ENCODE measurements at places on chromosomes 6 and 20.
A peak's percentile ranks its signal among the peaks of the same experiment; 100 is the strongest.

DNA sequence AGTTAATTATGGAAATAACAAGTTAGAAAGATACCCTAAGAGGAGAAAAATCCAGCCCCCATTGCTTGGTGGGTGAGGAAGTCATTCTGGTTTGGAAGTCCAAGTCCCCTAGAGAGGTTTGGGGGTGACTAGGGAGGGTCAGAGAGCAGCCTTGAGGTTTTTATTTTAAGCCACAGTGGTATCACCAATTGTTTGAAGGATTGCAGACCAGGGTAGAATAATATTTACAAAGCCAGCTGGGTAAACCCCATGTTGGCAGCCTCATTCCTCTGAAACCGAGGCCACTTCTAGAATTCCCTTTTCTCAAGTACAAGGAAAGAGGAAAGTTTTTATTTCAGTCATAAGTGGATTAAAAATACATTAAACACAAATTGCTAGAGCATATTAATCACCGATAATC, 99.7 kb downstream of the TMEM170B start:
- no peak for DNase-seq

DNA sequence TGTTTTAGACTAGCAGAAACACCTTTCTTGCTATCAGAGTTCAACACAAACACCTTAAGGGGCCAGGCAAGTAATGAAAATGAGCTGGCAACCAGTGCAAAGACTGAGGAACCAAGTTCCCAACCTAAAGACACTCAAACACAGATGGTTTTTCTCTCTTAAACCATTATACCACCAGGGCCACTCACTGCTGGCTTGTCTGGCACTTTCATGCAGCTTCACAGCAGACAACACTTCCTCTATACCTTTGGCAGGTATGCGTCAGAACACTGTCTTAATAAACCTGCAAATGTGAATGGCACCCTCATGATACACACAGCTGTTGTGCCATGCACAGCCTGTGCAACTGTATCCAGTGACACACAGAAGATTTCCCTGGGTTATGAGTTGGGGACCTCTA, 41.6 kb downstream of the NFATC2 start:
- DNase-seq: no peak

DNA sequence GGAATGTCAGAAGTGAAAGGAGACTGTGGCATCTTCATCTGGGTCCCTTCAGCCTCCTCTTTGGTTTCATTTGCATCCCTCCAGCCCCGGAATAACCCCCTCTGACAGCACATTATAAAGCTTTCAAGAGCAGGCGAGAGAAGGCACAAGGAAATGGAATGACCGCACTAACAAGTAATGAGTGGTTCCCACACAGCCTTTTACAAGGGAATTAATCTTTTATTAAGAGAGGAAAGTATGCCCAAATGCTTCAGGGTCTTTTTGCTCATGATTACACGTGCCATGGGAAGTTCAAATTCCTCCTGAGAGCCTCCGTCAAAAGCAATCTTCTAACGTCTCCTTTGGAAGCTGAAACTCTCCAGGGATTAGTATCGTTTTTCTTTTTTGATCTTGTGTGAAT, 347.0 kb downstream of the BTBD3 start:
- DNase-seq: no peak

DNA sequence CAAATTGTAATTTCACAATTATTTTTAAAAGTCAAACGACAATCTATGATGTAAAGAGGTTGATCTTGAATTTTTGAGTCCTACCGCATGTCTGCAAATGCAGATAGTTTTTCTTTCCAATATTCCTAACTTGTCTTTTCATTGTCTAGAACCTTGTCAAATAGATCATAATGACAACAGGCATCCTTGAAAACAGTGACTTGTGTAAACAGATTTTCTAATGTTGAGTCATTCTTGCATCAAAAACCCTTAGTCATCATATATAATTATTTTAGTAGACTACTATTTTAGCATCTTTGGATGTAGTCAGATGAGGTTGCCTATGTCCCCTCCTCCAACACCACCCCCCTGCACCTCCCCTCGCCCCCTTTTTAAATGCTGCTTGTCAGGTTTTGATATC, 43.8 kb downstream of the BMP6 start:
- DNase-seq: no peak

DNA sequence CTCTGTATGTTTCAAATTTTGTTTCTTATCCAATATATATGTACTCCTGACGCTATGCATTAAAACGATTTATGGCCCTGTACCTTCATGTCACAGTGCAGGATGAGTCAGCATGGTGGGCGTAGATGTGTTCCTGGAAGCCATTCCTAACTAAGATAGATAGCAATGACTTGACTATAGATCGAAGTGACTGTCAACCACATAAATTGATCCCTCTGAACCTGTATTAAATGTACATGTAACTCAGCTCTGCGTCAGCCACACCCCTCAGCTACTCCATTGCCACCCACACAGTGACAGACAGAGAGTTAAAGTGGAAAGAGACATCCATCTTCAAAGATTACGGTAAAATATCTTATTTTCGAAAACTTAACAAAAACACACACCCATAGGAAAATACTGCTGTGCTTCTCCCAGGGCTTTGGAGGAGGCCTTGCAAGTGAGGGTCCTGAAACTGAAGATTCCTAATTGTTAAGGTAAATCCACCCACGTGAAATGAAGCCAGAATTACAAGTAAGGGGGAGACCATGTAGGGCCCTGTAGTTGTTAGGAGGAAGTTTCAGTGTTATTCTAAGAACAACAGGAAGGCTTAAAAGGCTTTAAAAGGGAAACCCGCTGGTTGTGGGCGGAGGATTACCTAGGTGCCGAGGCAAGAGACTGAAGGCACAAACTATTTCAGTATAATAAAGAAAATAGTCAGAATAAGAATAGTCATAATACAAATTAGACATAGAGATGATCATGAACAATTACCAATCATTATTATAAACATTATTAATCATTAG, 10.3 kb upstream of the RAD21L1 start:
- no peak for DNase-seq

- DNase-seq: peak; percentile 40
Measured at GRCh38 chr20:50478162-50478990, 31.8 kb upstream of the PTPN1 start.

DNA sequence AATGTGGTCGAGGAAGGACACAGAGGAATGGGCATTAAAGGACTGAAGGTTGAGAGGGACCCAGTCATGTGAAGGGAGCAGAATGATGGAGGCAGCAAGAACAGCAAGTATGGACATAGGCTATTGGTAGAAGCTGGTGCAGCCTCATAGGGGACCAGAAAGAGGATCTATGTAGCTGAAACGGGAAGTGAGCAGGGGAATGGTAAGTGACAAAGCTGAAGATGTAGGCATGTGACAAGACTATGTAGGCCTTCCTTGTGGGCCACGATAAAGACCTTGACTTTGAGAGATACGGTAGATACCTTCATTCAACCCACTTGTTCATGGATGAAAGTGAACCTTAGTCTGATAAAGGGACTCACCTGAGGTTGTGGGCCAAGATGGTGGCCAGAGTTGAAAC, 3.5 kb downstream of the CTNNBL1 start:
- DNase-seq: no peak

DNA sequence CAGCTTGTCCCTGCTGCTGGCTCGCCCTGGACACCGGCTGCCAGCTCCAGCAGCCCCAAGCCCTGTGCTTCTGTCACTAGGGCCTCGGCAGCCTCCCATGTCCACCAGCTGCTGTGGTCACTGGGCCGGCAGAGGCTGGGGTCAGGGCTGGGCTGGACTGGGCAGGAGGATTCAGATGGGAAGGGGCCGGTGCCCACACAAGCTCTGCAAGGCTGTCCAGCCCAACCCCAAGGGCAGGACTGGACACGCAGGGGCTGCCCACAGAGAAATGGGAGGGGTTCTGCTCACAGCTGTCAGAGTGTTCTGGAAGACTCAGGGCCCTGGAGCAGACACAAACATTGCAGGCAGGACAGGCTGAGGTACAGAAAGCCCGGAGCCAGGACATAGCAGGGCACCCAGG, 65.6 kb downstream of the ADNP start:
- DNase-seq: no peak

- DNase-seq: no peak
Measured at GRCh38 chr6:5326022-5326641, 64.8 kb downstream of the FARS2 start.

DNA sequence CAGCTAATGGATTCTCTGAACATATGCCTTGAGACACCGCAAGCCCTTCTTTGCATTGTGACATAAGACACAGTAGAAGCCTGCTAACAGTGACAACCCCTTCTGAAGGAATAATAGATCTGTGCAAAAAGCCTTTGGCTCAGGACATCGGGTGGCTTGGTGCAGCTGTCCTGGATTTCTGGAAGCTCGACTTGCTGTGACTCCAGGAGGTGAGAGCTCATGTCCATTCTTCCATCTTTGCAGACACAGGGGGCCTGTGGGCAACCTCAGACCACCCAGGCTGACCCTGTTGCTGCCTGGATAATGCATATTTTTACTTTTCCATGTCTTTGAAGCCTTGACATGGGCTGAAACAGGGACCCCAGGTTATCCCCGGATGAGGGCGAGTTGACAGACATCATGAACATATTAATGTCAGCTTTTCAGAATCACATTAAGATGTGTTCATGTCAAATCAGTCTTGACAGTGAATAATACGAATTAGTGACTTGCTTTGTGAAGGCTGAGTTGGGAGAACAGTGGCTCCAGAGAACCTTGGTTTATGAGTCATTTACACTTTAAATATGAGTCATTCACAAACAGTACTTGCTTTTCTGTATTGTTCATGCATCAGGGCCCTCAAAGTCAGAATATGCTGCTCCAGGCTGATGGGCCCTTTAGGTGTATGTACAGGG, 66.8 kb upstream of the IYD start:
- DNase-seq: peak; percentile 67

- no peak for DNase-seq
Measured at GRCh38 chr6:23499549-23499948, 626.5 kb upstream of the NRSN1 start.

DNA sequence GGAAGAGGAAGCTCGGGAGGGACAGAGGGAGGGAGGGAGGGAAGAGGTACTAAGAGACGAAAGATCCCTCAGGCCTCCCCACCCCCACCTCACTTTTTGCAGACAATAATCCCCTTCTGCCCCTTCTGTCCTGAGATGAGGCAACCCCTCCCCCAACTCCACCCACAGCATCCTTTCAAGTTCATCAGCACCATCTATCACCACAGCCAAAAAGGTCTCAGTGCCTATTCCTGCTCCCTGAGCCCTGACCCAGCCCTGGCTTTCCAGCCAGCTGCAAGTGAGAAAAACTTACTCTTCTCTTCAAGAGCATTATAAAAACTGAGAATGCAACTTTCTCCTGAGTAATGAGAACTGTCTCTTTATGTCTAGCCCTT, 133.2 kb upstream of the LRFN2 start:
- DNase-seq: no peak

GRCh38 chr6:21653323-21653722, 59.8 kb downstream of the SOX4 start:
- DNase-seq: no peak

GRCh38 chr20:32179515-32179914, 28.0 kb downstream of the PLAGL2 start:
- DNase-seq: no peak

Data from ACHN (cell line).